Fibroblast of the conjunctiva (primary cell): ENCODE measurements at places on chromosomes 1 and 21.

- DNase-seq = peak; percentile 29
Measured at GRCh38 chr21:35475762-35476161, 426.7 kb upstream of the RUNX1 start.

GRCh38 chr1:245087723-245088122, 67.1 kb upstream of the KIF26B start:
- no peak for DNase-seq

- no peak for DNase-seq
Measured at GRCh38 chr1:87236585-87236984, 92.1 kb upstream of the LMO4 start.

DNA sequence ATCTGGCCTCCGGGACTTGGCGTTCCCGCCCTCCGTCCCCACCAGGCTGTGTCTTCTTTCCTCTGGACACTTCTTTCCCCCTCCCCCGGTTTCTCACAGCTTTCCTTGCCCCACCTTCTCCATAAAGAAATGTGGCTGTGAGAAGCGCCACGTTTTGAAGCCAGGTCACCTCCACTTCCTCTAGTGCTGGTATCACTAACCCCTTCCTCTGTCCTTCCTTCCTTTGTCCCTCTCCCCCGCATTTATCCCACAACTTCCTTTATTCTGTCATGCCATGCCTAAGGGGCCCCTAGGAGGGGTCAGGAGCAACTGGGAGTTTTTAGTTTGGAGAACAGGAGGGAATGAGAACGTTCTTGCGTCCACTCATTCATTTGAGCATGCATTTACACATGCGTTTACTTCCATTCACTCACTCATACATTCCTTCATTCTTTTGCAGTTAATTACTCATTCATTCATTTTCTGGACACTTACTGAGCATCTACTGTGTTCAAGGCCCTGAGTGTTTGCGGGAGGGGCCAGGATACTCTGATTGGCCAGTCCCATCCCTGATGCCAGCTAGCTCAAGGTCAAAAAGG, 5.0 kb upstream of the ACOT11 start:
- no peak for DNase-seq

DNA sequence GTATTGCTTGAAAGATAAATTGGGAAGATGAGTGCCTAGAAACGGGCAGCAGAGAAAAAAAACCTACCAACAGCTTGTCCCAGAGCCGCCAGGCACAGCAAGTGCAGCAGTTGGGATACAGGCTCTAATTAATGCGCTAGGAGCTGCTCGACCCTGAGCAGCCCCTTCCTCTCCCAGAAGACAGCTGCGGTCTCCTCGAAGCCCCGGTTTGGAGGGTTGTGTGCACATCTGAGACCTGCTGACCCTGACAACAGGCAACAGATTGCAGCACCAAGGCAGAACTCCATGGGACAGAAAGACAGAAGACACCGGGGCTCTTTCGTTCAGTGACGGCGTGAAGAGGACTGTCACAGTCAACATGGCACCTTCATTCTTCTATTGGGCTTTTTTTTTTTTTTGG, 101.4 kb downstream of the TSEN15 start:
- DNase-seq = no peak

DNA sequence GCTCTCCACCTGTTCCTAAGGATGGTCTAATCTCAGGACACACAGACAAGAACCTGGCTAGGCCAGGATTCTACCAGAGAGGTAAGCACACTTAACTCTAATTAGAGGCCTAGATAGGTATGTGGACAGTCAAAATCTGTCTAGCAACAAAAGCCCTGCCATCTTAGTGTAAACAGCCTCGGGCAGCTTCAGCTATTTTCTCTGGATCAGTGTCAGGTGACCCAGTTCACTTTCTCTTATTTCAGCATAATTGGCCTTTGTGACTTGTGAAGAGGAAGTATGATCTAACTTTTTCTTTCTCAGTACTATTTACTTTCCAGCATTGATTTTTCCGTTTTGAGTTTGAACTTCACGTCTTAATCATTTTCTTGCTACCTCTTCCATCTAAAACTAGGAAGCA, 217.7 kb downstream of the CRB1 start:
- no peak for DNase-seq

GRCh38 chr1:9882296-9882944, 27.6 kb downstream of the CTNNBIP1 start:
- no peak for DNase-seq

- no peak for DNase-seq
Measured at GRCh38 chr1:213385201-213385600, 334.2 kb downstream of the RPS6KC1 start.

- no peak for DNase-seq
Measured at GRCh38 chr1:150487763-150488115, 520 bp downstream of the TARS2 start.

DNA sequence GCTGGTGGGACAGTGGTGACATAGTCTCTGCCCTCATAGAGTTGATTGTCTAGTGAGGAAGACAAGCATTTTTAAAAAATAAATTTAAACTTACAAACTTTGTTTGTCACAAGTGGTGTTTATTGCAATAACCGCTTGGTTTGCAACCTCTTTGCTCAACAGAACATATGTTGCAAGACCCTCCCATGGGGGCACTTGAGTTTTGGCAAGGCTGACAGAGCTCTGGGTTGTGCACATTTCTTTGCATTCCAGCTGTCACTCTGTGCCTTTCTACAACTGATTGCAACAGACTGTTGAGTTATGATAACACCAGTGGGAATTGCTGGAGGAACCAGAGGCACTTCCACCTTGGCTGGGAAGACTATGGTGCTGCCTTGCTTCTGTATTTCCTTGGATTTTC, 58.4 kb downstream of the LAMC2 start:
- peak; percentile 95 for DNase-seq
